ENCODE measurements at places on chromosomes 6 and 20. TPM values are rescaled to one million over a fixed set of nuclear protein-coding genes. Genes with fewer than 3 reads are reported as not detected.

DNA sequence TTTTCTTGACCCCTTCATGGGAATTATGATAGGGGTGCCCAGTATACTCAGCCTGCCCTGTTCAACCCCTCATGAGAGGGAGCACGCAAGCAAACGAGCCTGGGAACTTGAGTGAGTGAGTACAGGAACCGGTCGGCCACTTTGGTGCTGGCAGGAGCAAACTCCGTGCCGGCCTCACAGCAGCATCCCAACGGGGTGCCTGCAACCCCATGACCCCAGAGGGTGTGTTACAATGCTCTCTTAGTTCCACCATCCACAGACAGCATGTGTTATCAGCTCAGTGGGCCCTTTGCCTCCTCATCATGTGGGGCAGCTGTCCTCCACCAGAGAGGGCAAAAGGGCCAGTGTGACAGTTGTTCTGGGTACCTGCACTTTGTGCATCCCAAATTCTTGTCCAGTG lies 289.8 kb downstream of the FRK start:
- no peak for DNase-seq

- DNase-seq = no peak
Measured at GRCh38 chr6:132268209-132268608, 133.1 kb downstream of the MOXD1 start.

- DNase-seq = peak; percentile 43
Measured at GRCh38 chr20:59525500-59526241, 78.7 kb upstream of the PHACTR3 start.

DNA sequence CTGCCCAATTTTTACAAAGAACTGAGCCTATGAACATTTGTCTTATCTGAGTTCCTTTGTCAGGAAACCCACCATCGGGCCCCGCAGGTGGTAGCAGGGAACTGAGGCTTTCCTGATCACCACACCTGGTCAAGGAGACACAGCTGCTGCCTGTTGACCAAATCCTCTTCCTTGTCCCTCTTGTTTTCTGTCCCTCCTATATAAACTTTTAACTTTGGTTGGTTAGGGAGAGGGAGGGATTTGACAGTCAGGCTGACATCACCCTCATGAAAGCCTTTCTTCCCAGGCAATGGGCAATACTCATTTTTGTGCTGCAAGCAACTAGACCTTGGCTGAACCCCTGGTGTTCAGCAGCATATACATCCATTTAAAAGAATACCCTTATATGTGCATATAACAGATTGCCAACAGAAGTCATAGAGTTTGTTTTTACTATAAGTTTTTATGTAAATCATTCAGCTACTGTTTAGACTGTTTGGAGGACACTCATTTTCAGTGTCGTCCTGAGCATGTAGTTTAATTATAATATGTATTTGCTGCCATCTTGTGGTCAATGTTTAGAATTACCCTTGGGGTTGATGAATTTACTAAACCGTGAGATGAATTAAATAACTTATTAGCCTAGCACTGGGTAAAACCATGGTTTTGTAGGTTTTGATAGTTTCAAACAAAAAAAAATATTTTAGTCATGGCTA lies 17.0 kb downstream of the CRISP1 start:
- DNase-seq = no peak

GRCh38 chr6:90216072-90216977 lies 80.3 kb downstream of the BACH2 start:
- DNase-seq = peak; percentile 39

- no peak for DNase-seq
Measured at GRCh38 chr6:150876598-150876997, 11.1 kb downstream of the MTHFD1L start.

DNA sequence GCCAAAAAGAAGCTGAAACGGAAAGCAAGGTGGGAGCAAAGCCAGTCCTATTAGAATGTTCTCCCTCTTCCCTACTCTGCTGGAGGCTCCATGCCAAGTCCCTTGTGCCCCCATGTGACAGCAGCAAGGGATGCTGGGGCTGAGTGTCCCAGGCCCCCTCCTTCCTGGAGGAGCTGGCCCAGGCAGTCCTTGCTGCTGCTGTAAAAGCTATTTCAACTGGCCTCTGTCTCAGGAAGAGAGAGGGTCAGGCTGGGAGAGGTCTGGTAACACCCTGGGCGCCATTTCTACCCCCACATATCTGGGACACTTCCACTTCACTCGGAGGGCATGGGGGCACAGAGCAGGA lies 25.0 kb downstream of the TTBK1 start:
- DNase-seq = no peak

Gene EEF1A2
- total RNA-seq = 1.1 TPM

Data from activated CD4-positive, alpha-beta memory T cell treated with anti-CD3 and anti-CD28 coated beads for 36 hours (primary cell).